Right lobe of liver (tissue), 6 donors: ENCODE measurements at places on chromosomes 11 and 22.
A peak's percentile ranks its signal among the peaks of the same experiment; 100 is the strongest.

GRCh38 chr22:44926124-44926475 is 83.7 kb downstream of the PHF21B start:
- no peak overlapping the region for H3K27ac ChIP-seq
- H3K4me1 ChIP-seq, result no peaks in the 10 kb centered on the region
- H3K36me3 ChIP-seq, result no peaks in the 10 kb centered on the region
- H3K27me3 ChIP-seq, result no peaks in the 10 kb centered on the region
- no peak for DNase-seq
- H3K4me3 ChIP-seq, result no peak overlapping the region

GRCh38 chr11:122797651-122798050 is 40.6 kb upstream of the CRTAM start:
- DNase-seq, result no peak
- H3K4me3 ChIP-seq, result no peak overlapping the region
- H3K27me3 ChIP-seq, result no peaks in the 10 kb centered on the region
- H3K27ac ChIP-seq, result no peak overlapping the region
- H3K36me3 ChIP-seq, result no peaks in the 10 kb centered on the region

DNA sequence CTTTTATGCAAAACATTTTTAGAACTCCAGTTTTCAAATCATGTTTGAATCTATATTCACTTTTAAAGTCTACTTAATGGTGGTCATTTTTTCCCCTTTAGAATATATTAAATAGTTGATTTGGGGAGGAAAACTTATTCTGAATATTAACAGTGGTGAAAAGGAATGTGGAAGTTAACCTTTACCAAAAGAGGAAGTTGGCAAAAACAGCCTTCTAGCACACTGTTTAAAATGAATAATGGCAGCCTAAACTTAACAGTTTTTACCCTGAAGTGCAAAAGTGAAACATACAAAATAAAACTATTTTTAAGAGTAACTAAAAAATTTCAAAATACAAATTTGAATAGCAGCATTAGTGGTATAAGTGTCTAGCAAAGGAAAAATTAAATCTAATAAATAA is 86.4 kb downstream of the GRK3 start:
- no peak overlapping the region for H3K27ac ChIP-seq
- no peaks in the 10 kb centered on the region for H3K4me1 ChIP-seq
- no peaks in the 10 kb centered on the region for H3K36me3 ChIP-seq
- no peak overlapping the region for H3K4me3 ChIP-seq
- DNase-seq, result no peak
- H3K27me3 ChIP-seq, result no peaks in the 10 kb centered on the region

DNA sequence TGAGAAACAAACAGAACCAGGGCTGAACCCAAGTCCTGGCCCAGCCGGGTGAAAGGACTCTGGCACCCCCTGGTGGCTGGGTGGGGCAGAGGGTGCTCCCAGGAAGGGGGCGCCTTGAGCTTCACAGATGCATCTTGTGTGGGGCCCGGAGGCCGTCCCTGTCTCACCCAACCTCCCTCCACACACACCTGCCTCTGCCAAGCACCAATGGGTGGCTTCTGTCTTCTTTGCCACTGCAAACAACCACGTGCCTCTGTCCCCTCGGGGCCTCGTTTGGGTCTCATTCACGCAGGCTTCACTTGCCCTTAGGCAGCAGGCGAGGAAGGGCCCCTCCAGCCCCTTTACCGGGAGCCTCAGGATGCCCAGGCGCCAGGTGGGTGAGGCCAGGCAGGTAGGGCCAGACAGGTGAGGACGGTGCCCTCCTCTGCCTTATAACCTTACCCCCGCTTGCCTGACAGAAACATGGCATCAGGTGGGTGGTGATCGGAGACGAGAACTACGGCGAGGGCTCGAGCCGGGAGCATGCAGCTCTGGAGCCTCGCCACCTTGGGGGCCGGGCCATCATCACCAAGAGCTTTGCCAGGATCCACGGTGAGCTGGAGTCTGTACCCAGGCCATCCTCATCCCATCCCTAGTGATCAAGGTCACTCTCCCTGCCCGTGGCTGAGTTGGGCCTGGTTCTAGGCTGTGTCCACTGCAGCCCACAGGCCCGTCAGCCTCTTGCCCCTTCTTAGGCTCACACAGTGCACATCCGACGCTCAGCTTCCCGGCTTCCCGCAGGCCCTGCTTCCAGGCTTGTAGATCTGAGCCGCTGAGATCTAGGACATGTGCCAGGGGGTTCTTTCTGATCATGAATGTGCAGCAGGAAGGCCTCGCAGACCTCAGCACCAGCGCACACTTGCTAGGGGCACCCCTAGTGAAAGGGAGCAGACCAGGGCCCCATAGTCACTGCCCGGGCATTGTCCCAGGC is 17.2 kb downstream of the POLR3H start:
- no peaks in the 10 kb centered on the region for H3K27me3 ChIP-seq
- H3K4me3 ChIP-seq, result no peak overlapping the region
- DNase-seq, result peak; percentile 52
- no peaks in the 10 kb centered on the region for H3K36me3 ChIP-seq

- H3K27ac ChIP-seq, result no peak overlapping the region
- H3K4me3 ChIP-seq, result no peak overlapping the region
- no peak for DNase-seq
- no peaks in the 10 kb centered on the region for H3K27me3 ChIP-seq
- H3K4me1 ChIP-seq, result no peaks in the 10 kb centered on the region
- H3K36me3 ChIP-seq, result no peaks in the 10 kb centered on the region
Measured at GRCh38 chr11:70352601-70353000, 45.7 kb upstream of the CTTN start.

GRCh38 chr11:32028201-32028600 is 62.7 kb upstream of the RCN1 start:
- DNase-seq, result no peak
- no peaks in the 10 kb centered on the region for H3K4me1 ChIP-seq
- H3K4me3 ChIP-seq, result no peak overlapping the region
- no peaks in the 10 kb centered on the region for H3K27me3 ChIP-seq
- no peak overlapping the region for H3K27ac ChIP-seq

DNA sequence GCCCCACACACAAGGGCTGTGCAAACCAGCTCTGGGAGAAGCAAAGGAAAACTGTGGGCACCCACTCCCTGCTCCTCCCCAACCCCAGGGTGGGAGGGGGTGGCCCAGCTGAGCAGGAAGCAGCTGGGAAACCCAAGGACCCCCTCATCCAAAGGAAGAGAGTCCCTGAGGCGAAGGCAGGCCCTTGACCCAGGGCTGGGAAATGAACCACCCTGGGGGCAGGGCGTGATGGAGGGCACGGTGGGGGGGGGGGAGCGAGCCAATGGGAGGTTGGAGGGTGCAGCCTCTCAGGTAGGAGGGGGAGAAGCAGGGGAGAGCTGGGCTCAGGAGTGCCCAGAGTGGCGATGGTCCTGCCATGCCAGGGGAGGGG is 16.8 kb downstream of the SCN4B start:
- H3K4me1 ChIP-seq, result no peaks in the 10 kb centered on the region
- H3K4me3 ChIP-seq, result no peak overlapping the region
- DNase-seq, result no peak
- H3K27me3 ChIP-seq, result no peaks in the 10 kb centered on the region
- no peaks in the 10 kb centered on the region for H3K36me3 ChIP-seq
- H3K27ac ChIP-seq, result no peak overlapping the region

GRCh38 chr11:93850594-93851018 is at the start of gene VSTM5:
Gene VSTM5, minus strand, starts transcription at chr11:93850618. Its CDS starts 116 bp downstream, at chr11:93850502.
- H3K27me3 ChIP-seq, result no peaks in the 10 kb centered on the region
- no peak within 1 kb of the TSS for H3K27ac ChIP-seq
- DNase-seq, result no peak
- peaks cover 9% of the 10 kb centered on the region for H3K4me1 ChIP-seq
- H3K4me3 ChIP-seq, result peak within 1 kb of the TSS; percentile 37

GRCh38 chr22:39941601-39942000 is 18.6 kb upstream of the TMA7B start:
- no peaks in the 10 kb centered on the region for H3K4me1 ChIP-seq
- no peak for DNase-seq
- H3K36me3 ChIP-seq, result no peaks in the 10 kb centered on the region
- H3K27ac ChIP-seq, result no peak overlapping the region
- no peaks in the 10 kb centered on the region for H3K27me3 ChIP-seq
- H3K4me3 ChIP-seq, result no peak overlapping the region
